Inflammatory macrophage (primary cell): ENCODE measurements at places on chromosomes 12 and 14.

GRCh38 chr14:93535537-93535936 lies 104.8 kb downstream of the UNC79 start:
- DNase-seq, result peak; percentile 36

DNA sequence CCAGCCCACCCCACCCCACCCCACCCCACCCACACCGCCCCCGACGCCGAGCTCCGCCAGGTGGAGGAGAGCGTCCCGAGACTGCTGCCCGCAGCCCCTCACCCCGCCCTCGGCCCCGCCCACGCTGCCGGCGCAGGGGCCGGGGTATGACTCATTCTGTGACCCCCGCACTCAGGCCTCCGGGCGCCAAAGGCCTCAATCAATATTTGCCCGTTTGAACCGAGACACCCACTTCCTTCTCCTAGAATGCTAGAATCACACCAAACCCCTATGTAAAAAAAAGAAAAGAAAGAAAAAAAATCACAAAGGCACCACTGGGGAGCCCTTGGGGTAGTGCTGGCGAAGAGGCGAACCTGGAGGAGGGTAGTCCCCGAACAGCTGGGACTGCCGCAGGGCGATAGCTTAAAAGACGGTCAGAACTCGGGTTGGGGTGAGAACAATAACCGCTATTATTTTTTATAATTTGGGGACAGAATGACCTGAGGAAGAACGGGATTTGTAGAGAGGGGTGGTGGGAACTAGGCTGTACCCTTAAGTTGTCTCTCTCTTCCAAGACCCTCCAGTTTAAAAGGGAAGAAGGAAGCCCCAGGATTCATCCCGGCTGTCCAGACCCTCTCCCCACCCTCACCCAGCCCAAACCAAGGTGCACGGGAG lies 894 bp downstream of the KRT8 start:
- no peak for DNase-seq

GRCh38 chr14:32412532-32412931 lies 83.4 kb downstream of the AKAP6 start:
- no peak for DNase-seq

DNA sequence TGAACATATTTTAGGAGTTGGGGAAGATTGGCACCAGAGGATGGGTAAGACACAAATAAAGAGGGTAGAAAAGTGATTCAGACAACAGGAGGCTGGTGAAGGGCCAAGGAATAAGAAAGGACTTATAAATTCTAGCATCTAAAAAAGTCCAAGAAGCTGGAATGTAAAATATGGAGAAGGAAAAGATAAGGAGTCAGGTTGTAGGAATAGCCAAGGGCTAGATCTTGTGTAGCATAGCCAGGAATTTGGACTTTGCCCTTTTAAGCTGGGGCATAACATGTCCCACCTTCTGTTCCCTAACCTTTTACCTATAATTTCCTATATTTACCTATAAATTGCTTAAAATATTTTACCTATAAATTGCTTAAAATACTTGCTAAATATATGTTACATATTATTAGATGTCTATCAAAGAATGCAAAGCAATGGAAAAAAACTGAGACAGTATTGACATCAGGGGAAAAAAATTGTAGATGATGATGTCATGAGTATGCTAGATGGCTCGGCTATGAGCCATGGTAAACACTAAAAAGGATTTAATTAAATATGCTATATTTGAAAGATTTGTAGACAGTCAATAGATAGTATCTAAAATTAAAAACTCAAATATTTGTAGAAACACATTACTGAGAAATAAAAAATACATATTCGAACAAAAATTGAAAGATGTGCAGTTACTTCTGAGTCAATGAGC lies 99.7 kb upstream of the PLEKHG7 start:
- DNase-seq, result no peak

DNA sequence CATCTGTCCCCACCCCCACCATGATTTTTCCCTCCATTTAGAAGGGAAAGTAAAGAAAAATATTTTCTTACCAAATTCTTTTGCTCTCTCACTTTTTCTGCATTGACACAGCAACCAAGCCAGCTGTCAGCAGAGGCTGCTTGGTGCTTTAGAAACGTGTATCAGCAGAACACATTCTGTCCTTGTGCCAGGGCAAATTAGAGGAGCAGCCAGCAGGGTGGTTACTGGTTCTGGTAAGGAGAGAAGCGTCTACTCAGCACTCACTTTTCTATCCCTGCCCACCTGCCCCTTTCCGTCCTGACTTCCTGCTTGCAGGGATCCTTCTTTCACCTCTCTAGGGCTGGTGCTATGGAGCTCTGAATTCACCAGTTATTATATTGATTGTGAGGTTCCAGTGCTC lies 327.5 kb upstream of the PDE3A start:
- DNase-seq, result no peak

GRCh38 chr14:65336191-65336591 lies 76.3 kb upstream of the FUT8 start:
- DNase-seq, result no peak

- no peak for DNase-seq
These were observed 68.3 kb upstream of the PSMA6 start for GRCh38 chr14:35223927-35224326.

GRCh38 chr14:68983191-68983590 lies 4.1 kb upstream of the ACTN1 start:
- DNase-seq, result no peak

DNA sequence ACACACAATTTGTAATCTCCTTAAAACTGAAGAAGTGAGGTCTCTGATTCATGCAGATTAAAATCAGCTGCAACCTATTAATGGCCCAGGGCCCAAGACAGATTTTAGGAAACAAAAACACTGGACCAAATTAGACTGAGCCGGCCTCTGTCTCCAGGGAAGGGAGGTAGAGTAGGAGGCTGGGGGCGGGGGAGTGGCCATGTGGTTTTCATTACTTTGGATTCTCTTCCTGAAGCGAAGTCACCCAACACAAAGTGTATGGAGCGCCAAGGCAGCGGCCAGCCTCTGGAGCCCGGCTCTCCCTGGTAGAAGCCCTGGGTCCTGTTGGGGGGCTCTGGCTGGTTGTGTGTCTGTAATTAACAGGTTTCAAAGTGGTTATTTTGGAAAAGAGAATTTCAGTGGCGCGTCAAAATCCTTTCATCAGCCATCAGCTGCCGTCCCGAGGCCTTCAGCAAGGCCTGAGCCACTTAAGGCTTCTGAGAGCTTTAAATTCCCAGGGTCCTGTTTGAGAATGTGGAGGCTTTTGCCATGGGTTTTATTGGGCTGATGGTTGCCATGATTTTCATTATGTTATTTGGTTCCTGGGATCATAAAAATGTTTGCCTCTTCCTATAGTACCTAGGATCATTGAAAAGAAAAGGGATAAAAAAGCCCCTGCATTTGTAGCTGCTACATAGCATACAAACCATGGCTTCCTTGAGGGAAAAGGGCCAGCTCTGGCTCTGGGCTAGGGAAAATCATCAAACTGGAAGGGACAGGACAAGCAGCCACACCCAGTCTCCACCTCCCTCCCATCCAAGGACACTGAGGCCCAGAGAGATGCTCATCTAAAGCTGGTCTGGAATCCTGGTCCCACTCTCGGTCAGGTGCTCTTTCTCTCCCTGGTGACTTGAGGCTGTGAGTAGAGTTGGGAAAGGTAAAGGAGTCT lies 282.4 kb downstream of the ZFP36L1 start:
- DNase-seq, result peak; percentile 33

DNA sequence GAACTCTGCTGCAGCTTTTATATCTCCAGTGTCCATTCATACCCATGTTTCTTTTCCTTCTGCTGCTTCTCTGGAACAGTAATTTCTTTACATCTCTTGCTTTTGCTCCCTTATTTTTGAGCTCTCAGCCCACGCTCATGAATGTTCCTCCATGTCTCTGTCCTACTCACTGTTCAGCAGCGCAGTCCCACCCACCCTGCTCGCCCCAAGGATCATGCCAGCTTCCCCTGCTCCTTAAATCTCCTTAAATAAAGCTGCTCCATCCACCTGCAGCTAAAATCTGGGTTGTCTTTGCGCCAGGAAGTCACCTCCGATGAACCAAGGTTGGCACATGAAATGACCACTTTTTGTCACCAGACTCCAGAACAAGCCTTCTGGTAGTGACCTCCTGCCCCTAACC lies 201.1 kb upstream of the RGS6 start:
- no peak for DNase-seq

GRCh38 chr14:105145381-105146180 lies 23.0 kb downstream of the JAG2 start:
- DNase-seq, result no peak

DNA sequence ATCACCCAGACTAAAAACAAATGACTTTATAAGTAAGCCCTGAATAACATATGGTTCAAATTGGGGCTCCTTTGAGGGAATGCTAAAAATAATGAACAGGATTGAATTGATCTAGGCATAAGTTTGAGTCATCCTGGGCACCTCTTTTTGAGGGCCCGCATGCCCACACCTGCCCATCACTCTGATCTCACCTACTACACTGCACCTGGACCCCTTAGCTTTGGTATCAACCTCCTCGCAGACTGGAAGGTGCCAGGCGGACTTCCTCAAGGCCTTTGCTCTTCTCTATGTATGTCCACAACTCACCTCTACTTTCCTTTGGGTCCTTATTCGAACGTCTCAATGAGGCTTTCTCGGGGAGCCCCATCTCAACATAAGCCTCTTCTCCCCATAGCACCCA lies 17.2 kb downstream of the NTN4 start:
- no peak for DNase-seq

GRCh38 chr14:95471476-95471875 lies 45.0 kb downstream of the SYNE3 start:
- DNase-seq, result no peak

- no peak for DNase-seq
These were observed 163.6 kb upstream of the DYRK2 start for GRCh38 chr12:67484791-67485480.

DNA sequence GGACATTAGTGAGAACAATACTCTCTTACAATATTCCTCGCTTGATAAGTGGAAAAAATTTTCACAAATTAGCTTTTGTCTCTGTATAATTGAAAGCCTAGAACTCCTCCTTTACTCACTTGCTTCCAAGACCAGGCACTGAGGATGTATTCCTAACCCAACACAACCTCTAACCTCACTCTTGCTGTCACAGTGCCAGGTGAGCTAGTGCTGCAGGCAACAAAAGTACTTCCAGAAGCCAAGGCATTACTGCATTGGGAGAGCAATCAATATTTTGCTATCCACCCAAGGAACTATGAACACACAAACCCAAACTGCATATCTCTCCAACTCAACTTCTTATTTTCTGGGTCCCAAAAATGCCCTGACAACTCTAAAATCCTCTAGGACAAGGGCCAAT lies 1081.0 kb downstream of the VRK1 start:
- DNase-seq, result no peak

GRCh38 chr14:23929822-23930294 lies 23.7 kb upstream of the DHRS4 start:
- DNase-seq, result peak; percentile 76

DNA sequence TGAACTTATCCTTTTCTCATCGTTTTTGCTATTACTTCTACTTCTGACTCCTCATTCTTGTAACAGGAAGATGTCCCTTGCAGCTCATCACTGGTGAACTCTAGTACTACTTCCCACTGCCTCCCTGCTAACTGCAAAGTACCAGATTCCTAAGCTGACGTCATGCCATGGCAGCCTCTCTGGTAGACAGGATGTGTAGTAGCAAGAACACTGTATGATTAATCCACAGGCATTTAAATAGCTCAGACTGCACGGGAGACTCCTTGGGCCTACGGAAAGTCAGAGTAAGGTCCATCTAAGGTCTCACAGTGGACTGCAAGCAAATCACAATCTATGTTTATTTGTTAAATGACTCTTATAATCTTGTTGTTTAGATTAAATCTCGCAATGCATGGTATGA lies 43.5 kb downstream of the DNAI7 start:
- DNase-seq, result peak; percentile 16

GRCh38 chr14:105169776-105170655 lies 1.4 kb upstream of the JAG2 start:
- DNase-seq, result no peak

GRCh38 chr12:56593909-56594621 lies 36.1 kb downstream of the BAZ2A start:
- peak; percentile 46 for DNase-seq

GRCh38 chr14:88879022-88879421 lies 54.6 kb downstream of the TTC8 start:
- DNase-seq, result peak; percentile 60

- no peak for DNase-seq
These were observed 33.1 kb upstream of the PTPRO start for GRCh38 chr12:15289192-15289591.

DNA sequence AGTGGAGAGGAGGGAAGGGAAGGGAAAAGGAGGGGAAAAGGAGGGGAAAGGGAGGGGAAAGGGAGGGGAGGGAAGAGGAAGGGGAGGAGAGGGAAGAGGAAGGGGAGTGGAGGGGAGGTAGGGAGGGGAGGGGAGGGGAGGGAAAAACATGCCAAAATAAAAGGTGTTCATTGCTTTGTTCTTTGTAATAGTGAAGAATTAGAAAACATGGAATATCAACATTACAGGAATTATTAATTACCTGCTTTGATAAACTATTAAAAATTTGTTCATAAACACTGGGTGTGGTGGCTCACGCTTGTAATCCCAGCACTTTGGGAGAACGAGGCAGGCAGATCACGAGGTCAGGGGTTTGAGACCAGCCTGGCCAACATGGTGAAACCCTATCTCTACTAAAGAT lies 579.2 kb downstream of the MED13L start:
- no peak for DNase-seq

DNA sequence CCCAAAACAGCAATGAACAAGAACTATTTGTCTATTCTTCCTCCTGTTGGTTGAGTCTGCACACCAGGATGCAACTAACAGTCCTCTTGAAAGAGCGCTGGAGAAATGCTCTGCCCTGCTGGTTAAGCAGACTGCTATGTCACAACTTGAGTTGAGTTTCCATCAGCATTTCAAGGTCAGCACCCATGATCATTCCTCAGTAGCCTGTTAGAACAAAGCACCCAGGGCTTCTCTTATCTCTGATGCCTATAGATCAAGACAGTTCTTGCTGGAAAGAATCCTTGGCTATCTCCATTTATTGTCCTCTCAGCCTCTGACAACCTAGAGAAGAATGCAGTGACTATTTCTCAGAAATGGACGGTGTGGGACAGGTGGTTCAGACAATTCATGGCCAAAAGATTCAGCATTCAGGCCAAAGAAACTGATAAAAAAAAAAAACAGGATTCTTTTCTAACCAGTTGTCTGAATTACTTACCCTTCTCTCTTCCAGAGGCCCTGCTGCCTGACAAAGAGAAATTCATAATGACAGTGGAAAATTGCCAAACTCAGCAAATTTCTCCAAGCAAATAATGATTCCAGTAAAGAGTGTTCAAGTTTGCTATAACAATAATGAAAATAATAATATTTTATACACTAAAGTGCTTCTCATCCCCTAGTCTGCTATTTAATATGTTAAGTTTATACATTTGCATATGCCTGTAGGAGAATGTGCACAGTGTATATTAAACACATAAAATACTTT lies 306.7 kb downstream of the EMP1 start:
- DNase-seq, result no peak

DNA sequence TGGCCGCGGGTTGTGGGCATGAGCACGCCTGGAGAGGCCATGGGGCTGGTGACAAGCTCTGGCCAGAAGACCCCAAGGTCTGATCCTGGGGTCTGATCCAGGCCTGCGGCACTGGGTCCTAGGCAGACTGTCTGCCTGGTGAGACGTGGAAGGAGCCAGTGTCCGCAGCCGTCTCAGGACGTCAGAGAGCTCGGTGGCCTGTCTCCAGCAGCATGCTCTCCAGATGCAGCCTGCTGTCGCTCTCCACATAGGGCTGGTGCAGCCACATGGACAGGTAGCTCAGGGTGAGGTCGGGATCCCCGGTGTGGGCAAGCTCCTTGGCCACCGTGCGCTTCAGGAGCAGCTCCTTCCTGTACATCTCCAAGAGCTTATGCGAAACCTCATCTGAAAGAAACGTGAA lies 14.3 kb downstream of the CINP start:
- no peak for DNase-seq
